Thymus (tissue), 14 donors: ENCODE measurements at places on chromosomes 5 and 9.

DNA sequence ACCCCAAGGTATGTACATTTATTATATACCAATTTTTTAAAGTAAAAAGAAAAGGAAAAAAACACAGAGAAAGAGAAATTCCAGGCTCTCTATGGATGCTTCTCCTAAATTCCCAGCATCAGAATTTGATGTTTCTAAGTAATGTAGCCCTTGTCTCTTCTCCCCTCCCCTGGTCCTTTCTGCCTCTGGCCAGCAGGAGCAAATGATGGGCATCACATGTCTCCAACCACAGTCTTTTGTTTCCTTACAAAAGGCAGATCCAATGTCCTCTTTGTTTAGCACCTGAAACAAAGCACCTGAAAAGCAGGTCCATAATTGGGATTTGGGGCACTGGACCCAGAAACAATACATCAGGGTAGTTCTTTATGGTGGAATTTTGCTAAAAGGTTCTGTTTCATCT, 50.4 kb upstream of the APC start:
- DNase-seq, result no peak

- no peak for DNase-seq
Measured at GRCh38 chr9:85402551-85402950, 339.2 kb downstream of the AGTPBP1 start.

- no peak for DNase-seq
Measured at GRCh38 chr9:92180669-92181181, 65.5 kb upstream of the SPTLC1 start.

DNA sequence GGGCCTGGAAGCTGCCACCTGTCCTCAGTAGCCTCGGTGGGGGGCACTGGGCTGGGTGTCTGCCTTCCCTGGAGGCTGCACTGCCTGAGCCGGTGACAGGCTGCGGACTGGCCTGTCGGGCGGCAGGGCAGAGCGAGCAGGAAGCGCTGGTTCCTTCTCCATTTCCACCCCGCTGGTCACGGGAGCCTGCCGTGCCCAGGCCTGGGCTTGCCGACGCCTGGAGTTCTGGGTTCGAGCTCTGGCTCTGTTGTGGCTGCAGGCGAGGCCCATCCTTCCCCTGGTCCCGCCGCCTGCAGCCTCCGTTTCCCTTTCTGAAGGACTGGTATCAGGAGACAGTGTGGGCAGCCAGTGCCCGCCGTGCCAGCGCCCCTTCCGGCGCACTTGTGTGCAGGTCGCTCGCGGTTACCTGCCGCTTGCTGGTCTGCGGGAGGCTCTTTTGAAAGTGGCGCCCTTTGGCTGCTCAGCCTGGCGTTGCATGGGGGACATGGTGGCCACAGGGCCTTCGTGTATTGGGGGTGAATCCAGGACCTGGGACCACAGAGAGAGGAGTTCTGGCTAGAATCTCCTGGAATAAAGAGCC, 34.0 kb downstream of the RXRA start:
- DNase-seq, result no peak

DNA sequence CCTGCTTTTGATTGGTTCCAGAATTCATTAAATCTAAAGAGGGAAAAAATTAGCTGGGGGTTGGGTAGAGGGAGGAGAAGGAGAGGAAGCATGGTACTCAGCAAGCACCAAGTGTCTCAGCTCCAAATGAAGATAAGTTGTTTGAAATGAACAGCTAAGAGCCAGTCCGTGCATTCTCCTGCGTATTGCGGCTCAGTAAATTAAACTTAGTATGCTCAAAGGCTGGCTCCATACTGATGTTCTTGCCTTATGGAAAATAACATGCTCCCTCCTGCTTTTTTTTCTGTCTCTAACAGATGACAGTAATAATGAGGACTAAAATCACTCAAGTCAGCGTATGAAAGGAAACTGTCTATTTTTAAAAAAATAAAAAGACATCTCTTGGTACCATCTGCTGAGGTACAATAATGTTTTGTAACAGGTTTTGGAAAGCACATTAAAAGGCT, 161.0 kb downstream of the SPATA31D1 start:
- DNase-seq, result no peak

- DNase-seq, result no peak
Measured at GRCh38 chr9:68730570-68731235, 25.7 kb downstream of the PIP5K1B start.

GRCh38 chr9:120368799-120369198, 211.2 kb downstream of the CDK5RAP2 start:
- DNase-seq, result no peak

GRCh38 chr5:112684737-112685136, 52.9 kb upstream of the APC start:
- DNase-seq, result no peak

DNA sequence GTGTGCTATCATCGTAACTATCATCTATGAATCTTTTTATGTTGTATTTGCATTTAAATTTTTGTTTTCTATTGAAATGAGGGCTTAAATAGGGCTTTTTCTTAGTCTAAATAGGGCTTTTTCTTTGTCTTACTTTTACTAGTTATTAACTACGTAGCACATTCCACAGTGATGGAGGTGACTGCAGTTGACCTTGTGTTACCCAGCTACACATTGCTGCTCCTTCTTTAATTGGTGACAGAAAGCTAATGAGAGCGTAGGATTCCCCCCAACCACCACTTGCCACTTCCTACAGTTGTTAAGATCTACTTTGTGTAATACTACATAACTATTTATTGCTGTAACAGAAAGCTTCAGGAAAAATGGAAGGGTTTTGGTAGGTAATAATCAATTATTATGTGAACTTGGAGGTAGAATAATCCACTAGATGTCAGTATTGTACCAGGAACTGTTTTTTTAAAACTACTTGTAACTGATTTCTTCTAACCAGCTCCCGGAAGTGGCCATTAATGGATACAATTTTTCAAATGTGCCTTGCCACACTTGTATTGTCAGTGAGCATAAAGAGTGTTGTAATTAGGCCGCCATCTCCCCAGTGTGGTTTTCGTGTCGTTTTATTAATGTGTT, 18.0 kb downstream of the MTRR start:
- no peak for DNase-seq
